ENCODE measurements at places on chromosomes 6 and 20. TPM values are rescaled to one million over a fixed set of nuclear protein-coding genes. Genes with fewer than 3 reads are reported as not detected.

PRSS16 gene
- total RNA-seq = 0.99 TPM

OXT gene
- total RNA-seq = not detected

HFE gene
- total RNA-seq = 4.6 TPM

- DNase-seq = no peak
Observed at GRCh38 chr6:15547400-15547799, 115.4 kb downstream of the DTNBP1 start.

- no peak for DNase-seq
Observed at GRCh38 chr6:165849534-165850430, 186.7 kb upstream of the PDE10A start.

TULP4 gene
- total RNA-seq = 135 TPM

TRAPPC3L gene
- total RNA-seq = 0.49 TPM

DNA sequence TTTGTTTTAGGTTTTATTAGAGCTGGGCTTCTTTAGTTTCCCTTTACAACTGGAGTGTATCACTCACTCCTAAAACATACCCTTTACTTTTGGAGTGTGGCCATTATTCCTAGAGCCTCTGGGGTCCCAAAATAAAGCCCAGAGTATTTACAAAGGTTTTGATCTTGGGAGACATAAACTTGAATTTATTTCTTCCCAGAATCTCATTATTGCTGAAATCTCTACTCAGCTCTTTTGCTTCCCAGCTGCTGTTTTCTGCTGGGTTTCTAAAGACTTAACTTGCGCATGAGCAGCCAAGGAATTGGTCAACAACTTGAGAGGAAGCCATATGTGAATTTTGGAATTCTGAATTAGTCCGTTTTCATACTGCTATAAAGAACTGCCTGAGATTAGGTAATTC, 94.5 kb upstream of the NRSN1 start:
- no peak for DNase-seq

DNA sequence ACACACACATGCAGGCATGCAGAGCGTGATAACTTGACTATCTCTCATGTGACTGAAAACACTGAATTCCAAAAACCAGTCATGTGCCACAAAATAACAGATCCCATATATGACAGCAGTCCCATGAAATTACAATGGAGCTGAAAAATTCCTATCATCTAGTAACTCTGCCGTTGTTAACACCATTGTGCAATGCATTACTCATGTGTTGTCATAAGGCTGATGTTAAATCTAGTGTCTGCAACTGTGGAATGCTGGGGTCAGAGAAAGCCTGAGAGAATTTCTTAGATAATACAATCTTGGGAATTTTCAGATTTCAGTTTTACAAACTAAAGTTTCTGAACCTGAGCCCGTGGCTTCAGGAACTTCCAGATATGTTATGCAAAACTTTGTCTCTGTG, 70.2 kb downstream of the LYRM4 start:
- peak; percentile 64 for DNase-seq

DNA sequence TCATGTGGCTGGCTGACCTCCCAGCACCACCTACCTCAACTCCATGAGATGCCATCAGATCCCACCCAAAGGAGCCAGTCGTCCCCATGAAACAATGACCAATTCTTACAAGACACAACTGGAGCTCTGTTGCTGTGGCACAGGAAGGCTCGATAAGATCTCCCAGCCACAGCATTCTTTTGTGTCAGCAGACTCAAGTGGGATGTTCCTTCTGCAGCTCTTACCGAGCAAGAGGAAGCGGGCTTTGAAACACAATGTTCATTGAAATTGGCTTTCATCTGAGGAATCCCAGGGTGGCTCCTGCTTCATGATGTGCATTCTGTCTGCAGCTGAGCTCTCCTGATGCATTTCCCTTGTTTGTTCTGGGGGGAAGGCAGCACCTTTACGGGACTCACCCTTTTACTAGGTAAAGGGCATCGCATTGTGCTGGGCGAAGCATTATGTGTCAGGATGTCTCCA, 222.0 kb upstream of the SGK1 start:
- no peak for DNase-seq

GRCh38 chr20:33482581-33482980, 7.3 kb upstream of the CBFA2T2 start:
- DNase-seq = no peak

PROCR gene
- total RNA-seq = 26.7 TPM

GRCh38 chr6:14597090-14597489, 479.5 kb downstream of the CD83 start:
- no peak for DNase-seq

GRCh38 chr6:3847521-3847920, 1.7 kb upstream of the FAM50B start:
- no peak for DNase-seq

PGC gene
- not detected for total RNA-seq

CTAGE9 gene
- not detected for total RNA-seq

SIRPA gene
- total RNA-seq = 16.4 TPM

GRCh38 chr6:69894578-69895347, 28.4 kb downstream of the COL19A1 start:
- no peak for DNase-seq

BTNL2 gene
- not detected for total RNA-seq

DNA sequence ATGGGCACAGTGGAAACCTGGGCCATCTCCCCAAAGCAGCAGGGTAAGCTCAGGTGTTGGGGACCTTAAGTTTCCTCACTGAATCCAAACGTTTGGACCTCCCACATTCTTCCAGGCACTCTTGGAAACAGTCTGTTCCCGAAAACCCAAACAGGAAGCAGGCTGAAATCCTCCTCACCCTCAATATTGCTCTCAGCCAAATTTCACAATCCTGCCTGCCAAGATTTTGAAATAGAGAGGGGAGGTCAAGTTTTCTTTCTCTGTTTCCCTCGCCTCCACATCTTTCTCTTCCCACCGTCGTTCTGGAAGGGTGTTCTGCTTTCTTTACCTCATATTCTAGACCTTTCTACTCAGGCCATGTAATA, 392.0 kb upstream of the SASH1 start:
- peak; percentile 16 for DNase-seq

CD83 gene
- 22.1 TPM for total RNA-seq

DNA sequence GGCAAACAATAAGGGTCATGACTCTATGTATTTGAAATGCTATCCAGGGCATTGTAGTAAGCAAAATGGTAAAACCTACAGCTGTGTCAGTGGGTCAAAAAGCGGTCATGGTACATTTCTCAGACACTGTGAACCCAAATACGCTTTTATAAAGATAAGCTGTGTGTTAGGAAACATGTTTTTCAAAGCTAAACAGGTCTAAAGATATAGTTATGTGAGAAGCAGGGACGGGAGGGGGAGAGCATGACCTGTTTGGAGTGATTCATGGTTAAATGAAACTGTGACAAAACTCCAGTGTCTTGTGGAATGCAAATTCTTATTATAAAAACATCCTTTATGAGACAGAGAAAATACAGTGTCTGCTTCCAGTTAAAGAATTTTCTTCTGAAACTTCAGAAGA, 205.4 kb upstream of the BMP2 start:
- no peak for DNase-seq

MAS1 gene
- total RNA-seq = under 0.01 TPM

TBX18 gene
- total RNA-seq = 33.5 TPM

DNA sequence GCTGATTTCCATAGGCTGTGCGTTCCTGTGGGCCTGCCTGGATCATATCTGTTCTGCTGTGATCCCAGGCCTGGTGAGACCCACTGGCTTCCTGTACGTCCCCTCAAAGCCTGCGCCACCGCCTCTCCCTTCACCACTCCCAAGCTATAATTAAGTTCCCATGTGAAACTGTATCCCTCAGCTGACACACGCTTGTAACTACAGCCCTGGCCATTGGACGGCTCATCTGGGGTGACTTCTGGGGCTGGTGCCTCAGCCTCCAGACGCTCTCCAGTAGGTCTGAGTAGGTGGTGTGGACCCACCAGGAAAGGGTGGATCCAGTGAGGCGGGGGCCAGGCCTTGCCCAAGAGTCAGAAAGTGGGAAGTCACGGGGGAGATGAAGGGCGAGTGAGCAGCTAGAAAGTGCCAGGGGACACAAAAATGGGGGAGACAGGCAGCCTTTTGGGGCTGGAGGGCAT, 21.0 kb downstream of the PPARD start:
- peak; percentile 28 for DNase-seq

GRCh38 chr20:9015984-9016324, 52.9 kb upstream of the PLCB4 start:
- no peak for DNase-seq

DNA sequence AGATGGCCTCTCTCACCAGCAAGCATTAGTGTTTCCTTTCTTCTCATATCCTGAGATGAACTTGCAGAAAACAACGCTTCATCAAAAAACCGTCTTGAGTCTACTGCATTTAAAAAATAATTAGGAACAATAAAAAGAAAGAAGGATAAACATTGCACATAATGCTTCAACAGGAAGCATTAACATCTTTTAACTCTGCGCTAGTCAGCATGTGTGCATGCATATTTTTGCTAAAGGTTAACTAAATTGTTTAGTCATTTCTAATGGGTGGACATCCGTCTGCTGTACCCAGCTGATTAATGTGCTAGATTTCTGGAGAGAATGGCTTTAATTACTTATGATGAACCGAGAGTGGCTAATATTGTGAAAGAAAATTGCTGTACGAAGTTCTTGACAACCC, 349.3 kb downstream of the SOX4 start:
- no peak for DNase-seq

DNA sequence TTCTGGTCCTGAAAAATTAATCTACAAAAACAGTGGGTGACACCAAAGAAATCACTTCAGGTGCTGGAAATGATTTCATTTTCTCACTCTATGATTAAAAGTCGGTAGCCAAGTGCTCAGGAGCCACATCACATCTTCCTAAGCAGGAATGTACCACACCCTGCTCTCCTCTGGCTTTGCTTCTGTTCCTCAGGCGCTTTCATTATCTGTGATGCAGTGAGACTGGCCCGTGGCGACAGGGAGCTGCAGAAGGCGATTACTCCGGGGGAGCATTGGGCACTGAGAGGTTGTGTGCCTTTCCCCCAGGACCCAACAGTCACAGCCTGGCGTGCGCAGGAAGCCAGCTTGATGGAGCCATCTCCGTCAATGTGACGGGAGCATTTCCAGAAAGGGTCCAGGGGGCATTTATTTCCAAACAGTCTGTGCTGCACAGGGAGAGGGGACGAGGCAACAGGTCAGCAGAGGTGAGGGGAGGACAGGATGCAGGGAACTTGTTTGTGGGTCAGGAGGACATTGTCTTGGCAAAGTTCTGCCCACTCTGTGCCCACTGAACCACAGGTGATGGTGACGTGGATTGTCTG, 5.6 kb upstream of the ZNF831 start:
- DNase-seq = no peak

- DNase-seq = no peak
Observed at GRCh38 chr20:3901028-3901705, 12.0 kb downstream of the PANK2 start.

PNISR gene
- total RNA-seq = 156 TPM

DNA sequence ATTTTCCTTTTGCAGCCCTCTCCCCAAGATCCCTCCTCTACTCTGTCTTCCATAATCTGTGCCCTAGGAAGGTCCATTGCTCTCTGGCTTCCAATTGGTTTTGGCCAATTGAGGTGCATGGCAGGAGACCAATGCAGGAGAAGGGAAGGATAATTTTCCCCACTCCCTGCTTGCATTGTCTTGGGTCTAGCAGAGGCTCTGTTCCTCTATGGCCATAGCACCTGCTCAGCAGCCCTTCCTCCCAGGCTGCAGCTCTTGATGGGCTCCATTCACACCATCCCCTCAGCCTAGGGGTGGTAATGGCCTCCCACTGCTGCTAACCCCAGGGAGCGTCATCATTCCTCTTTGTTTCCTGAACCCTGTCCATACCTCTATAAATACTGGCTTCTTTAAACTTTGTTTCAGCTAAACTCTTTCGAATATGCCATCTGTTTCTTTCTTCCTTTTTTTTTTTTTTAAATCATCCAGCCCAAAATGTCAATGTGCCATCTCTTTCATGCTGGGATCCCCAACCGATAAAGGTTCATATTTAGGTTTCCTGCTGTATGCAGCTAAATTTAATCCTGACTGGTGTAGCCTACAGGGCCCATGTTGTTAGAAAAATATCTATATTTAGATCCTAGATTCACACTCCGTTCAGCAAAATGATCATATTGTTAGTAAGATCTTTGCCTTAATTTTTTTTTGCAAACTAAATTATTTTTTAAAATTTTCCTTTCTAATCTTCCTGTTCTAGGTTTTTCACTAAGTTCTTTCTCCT, 63.8 kb downstream of the HECA start:
- DNase-seq = no peak

OTOR gene
- not detected for total RNA-seq

GRCh38 chr6:38364775-38365174, 275.0 kb downstream of the BTBD9 start:
- DNase-seq = no peak

C20orf144 gene
- not detected for total RNA-seq

DNA sequence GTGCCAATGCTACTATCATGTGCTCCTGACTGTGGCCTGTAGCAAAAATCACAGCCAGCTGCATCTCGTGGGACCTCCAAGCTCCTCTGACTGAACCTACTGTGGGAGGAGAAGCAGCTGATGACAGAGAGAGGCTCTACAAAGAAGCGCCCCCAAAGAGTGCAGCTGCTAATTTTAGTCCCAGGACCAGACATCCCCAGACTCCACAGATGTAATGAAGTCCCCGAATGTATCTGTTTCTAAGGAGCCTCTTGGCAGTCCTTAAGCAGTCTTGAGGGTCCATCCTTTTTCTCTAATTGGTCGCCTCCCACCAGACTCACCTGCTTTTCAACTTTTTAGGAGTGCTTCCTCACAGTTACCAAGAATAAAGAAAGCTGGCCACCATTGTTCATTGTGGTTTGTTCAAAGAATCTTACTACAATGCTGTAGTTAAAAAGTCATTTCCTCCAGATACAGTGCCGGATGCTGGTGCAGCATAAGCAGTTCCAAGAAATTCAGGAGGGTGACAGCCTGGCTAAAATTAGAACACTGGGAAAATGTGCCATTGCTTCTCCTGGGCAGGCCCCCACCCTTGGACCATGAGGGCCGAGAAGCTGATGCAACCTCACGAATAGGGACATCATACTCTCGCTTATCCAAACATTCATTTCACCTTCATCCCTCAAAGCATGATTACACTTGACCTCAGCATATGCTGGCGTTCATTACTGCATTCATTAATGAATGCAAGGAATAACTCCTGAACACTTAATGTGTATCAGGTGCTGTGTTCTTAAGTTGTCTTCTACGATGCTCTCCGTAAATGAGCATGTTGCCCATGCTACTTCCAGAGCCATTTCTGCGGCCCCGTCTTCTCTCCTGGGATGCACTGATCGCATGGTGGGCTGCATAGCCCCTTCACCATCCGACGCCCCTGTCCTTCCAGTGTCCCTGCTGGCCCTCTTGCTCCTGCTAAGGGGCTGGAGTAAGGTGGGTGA, 66.4 kb downstream of the LY86 start:
- DNase-seq = peak; percentile 87

TMEM217 gene
- 1.3 TPM for total RNA-seq

- no peak for DNase-seq
Observed at GRCh38 chr20:57317789-57318371, 11.7 kb upstream of the SPO11 start.

CSNK2B gene
- total RNA-seq = 75.8 TPM

All from skin of body (tissue), 3 donors.